ENCODE measurements at places on chromosomes 7 and 10.

GRCh38 chr10:75464478-75465449 is 33.3 kb downstream of the LRMDA start:
- no peak for DNase-seq

DNA sequence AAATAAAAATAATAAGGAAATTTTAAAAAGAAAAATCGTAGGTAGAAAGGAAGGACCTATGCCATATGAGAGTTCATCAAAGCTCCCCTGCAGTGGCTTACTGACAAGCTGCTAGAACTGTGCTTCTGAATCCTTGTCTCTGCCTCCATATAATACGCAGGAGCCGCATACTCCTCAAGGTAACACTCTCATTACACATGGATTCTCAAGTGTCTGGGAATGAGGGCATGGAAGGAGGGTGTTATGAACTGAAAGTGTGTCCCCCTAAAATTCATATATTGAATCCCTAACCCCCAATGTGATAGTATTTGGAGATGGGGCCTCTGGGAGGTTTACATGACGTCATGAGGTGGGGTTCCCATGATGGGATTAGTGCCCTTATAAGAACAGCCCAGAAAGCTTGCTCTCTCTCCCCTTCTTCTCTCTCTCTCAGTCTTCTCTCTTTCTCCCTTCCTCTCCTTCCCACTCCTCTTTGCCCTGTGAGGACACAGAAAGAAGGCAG is 35.2 kb downstream of the CREB3L2 start:
- no peak for DNase-seq

DNA sequence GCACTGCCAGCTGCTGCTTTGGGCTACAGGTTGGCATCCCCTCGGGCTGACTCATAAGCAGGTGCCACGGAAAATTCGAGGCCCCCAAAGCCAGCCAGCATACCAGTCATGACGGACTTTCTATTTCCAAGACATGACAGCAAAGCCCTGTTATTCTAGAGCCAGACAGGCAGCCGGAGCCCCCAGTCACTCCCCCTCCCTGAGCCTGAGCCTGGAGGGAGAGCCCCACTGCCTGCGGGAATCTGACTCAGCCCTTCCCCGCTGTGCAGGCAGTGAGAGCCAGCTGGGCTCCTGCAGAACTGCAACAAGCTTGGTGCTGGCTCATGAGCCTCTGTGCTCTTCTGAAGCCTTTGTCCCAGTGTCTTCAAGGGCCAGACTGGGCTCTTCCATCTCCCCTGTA is 15.8 kb downstream of the BTBD16 start:
- no peak for DNase-seq

GRCh38 chr10:113753020-113753692 is 1.7 kb downstream of the PLEKHS1 start:
- DNase-seq = no peak

GRCh38 chr7:99918959-99919813 is at the start of gene TRIM4:
Gene TRIM4 (minus strand): TSS chr7:99919530. CDS start chr7:99919401, 129 bp downstream.
- no peak for DNase-seq

DNA sequence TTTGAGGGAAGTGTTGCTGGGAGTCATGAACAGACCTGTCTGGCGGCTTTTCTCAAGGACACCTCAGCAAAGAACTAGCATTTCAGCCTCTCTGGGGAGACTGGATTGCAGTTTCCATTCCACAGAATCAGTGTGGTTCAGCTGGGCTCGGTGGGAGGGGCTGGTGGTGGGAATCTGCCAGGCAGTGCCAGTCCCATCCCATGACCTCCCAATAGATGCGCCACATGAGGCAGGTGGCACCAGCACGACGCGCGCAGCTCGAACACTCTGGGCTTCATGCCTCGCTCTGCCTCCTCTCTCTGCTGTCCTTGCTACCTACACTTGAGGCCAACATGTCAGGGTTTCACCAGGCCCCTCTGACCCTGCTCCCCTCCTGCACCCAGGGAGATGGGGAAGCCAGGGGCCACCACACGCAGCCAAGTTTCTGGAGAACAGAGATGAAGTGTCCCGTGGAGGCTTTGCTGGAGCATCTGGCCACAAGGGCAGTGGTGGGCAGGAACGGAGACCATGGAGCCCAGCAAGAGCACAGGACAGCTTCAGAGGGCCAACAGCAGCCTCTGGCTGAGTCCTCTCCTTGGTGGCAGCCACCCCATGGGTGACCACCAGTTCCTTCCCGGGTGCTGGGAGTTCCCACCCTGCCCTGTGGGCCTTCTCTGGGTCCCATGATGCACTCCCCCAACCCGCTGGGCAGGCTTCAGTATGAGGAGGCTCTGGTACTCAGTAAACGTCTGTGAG is 2.3 kb downstream of the NACAD start:
- no peak for DNase-seq

GRCh38 chr7:156240532-156240931 is 400.0 kb upstream of the RNF32 start:
- no peak for DNase-seq

GRCh38 chr10:96089670-96090462 is 40.2 kb upstream of the ZNF518A start:
- peak; percentile 5 for DNase-seq

- DNase-seq = no peak
These were observed 1130.0 kb downstream of the DNAJB9 start for GRCh38 chr7:109699661-109700060.

- no peak for DNase-seq
These were observed 10.9 kb upstream of the TAS2R39 start for GRCh38 chr7:143172354-143172753.

- DNase-seq = no peak
These were observed 156.1 kb downstream of the ADK start for GRCh38 chr10:74307061-74307651.

DNA sequence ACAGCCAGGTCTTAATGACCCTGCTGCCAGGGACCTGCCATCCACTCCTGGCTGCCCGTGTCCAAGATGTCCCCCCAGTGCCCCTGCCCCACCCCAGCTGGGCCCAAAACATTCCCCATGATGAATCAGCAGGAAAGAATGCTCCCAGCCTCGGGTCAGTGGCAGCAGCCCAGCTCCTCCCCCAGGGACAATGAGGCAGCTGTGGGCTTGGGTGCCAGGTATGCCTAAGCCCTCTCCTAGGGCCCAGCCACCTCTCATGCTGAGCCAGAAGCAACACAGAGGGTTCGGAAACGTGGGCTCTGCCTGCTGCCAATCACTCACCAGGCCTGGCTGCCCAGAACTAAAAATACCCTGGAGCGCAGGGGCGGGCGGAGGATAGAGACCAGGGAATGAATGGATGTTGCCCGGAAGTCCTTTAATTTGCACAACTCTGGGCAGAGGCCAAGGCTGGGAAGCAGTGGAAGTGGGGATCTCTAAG is 1.5 kb upstream of the LOXL4 start:
- no peak for DNase-seq

DNA sequence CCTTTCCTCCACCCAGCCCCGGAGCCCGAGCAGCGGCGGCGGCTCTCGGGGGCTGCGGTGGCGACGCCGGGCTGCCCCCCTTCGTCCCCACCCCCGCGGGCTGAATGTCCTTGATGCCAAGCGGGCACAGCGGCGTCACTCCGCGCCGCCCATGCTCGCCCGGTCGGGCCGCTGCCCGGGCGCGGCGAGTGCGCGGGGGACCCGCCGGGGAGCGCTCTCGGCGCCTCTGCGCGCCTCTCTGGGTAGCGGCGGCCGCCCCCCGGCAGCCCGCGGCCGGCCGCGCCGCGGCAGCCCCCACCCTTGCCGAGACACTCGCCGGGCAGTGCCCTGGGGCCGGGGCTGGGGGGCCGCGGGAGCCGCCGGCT is 433 bp upstream of the PLXNA4 start:
- DNase-seq = no peak

Data from NCI-H187 treated with DMSO at 0.1 percent for 48 hours (cell line).